ENCODE measurements at places on chromosomes 11 and 22. TPM values are rescaled to one million over a fixed set of nuclear protein-coding genes. Genes with fewer than 3 reads are reported as not detected.
A peak's percentile ranks its signal among the peaks of the same experiment; 100 is the strongest.

DNA sequence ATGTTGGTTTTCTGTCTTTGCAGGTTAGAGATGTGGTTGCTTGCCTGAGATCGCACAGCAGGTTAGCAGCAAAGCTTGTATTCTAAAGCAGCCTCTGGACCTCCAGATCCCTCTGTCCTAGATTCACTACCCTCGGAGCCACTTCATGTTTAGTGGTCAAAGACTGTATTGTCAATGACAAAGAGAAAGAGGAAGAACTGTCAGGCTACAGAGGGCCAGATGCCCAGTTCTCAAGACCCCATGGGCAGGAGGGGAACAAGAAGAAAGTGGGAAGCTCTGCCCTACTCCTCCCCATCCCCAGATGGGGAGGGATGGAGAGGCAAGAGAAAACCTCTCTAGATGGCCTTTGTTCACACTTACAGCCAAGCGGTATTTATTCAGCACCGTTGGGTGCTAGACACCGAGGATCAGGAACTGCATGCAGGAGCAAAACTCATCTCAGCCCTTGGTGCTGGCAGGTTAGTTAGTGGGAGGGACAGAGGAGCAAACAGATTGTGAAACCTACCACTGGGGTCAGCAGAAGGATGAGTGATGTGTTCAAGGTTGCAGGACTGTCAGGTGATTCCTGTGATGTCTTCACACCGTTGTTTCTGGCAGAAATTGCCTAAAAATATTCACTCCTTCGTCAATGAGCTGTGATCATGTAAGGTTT, 38.3 kb upstream of the PTPRJ start:
- no peak for DNase-seq

DNA sequence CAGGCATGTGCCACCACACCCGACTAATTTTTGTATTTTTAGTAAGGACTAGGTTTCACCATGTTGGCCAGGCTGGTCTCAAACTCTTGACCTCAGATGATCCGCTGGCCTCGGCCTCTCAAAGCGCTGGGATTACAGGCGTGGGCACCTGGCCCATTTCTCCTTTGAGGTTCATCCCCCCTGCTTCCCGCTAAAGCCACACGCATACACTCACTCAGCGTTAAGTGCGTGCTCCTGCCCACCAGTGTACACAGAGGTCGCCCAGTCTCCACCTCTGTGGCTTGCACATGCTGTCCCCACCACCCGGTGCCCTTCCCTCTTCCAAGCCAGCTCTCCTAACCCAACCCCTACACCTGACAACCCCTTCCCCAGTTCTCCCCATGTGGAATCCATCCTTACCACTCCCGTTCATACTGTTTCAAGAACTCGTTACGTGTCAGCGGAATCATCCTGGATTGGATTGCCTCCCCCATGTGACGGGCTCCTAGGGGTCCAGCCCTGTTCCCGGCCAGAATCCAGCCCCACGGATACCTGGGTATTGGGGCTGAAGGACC, 15.7 kb upstream of the CYTH4 start:
- no peak for DNase-seq

GRCh38 chr11:123653827-123654565, 428 bp downstream of the SCN3B start:
- peak; percentile 51 for DNase-seq

The MCM5 gene
- total RNA-seq = 7.0 TPM

DNA sequence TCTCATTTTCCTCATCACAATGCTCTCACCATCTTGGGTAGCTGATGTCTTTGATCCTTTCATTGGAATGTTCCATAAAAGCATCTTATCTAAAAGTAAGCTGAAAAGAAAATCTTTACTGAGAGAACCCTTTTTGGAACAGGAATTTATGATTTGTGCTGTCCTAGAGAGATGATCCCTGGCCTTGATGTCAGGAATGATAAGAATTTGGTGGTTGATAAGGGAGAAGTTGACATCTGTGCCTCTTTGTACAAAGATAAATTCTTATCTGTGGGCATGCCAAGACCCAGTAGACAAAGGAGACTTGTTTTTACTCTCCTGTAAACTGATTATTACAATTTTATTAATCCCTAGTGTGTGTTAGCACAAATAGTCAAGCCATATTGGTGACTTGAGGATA, 36.9 kb downstream of the NAALAD2 start:
- DNase-seq = no peak

DNA sequence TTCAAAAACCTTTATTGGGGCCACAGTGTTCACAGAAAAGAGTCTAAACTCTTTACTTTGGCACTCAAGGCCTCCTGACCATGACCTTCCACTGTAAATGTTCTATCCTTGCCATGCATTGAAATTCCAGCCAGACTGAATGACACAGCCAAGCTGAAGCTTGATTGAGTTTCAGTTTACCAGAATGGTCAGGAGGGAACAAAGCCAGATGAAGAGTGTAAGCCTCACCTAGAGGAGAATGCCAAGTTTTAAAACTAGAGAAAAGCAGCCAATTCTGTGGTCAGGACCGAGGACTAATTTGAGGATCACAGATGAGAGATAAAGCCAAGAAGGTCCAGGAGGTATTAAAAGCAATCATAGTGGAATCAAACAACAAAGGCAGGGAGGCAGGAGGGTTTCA, 215.3 kb downstream of the KCNA4 start:
- no peak for DNase-seq

The TBC1D22A gene
- total RNA-seq = 15.0 TPM
